ENCODE measurements at places on chromosomes 1 and 21.

- no peak for DNase-seq
Measured at GRCh38 chr1:14699620-14700019, 101.1 kb downstream of the KAZN start.

- no peak for DNase-seq
Measured at GRCh38 chr1:229905031-229905545, 161.9 kb upstream of the GALNT2 start.

DNA sequence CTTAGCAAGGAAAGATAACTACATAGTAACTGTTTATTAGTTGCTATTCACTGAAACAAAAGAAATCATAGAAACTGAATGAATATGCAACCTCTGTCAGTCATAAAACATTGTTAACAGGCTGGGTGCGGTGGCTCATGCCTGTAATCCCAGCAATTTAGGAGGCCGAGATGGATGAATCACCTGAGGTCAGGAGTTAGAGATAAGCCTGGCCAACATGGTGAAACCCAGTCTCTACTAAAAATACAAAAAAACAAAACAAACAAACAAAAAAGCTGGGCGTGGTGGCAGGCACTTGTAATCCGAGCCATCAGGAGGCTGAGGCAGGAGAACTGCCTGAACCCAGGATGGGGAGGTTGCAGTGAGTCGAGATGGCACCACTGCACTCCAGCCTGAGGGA lies 44.1 kb downstream of the CRB1 start:
- no peak for DNase-seq

DNA sequence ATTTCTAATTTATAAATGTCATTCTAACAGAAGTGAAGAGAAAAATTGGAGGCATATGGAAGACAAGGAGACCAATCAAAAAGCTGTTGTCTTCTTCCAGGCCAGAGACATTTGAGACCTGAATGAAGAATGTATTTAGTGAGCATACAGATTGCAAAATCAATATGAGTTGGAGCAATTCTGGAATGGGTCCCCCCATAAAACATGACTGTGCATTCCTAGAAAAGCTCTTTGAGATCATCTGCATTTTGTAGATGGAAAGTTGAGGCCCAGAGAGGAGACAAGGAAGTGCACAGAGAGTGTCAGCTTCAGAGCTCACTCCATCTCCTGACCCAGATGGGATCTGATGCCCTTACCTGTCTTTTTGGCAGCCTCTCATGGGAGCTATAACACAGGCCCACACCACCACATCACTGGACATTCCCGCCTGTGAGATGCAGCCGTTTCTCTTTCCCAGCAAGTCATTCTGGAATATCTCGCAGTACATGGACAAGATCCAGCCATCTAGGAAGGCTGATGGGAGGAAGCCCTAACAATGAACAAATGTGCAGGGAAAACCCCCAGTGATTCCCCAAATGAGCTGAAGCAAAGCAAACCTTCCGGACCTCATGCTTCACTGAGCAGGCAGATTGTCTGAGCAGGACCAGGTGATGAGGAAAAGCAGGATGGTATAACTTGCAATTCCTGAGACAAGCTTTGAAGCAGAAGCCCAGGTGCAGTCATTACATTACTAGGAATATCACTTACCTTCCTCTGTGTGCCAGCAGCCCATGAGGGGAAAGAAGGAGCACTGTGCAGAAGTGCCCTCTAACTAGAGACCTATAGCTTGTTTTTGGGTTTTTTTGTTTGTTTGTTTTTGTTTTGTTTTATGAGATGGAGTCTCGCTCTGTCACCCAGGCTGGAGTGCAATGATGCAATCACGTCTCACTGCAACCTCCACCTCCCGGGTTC lies 445.6 kb downstream of the PLPP3 start:
- DNase-seq: no peak

DNA sequence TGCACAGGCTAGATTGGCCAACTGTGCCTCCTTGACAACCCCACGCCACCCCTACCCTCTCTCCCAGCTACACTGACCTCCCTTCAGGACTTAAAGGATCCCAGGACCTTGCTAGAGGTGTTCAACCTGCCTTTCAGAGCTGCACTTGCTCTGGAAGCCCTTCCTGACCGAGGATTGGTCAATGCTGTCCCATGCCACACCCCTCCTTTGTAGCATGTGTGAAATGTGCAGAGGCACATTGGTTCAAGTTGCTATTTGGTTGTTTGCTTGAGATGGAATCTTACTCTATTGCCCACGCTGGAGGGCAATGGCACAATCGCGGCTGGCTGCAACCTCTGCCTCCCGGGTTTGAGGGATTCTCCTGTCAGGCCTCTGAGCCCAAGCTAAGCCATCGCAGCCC lies 21.8 kb downstream of the ACTA1 start:
- DNase-seq: no peak

GRCh38 chr1:73770109-73770905 lies 427.7 kb downstream of the LRRIQ3 start:
- no peak for DNase-seq

DNA sequence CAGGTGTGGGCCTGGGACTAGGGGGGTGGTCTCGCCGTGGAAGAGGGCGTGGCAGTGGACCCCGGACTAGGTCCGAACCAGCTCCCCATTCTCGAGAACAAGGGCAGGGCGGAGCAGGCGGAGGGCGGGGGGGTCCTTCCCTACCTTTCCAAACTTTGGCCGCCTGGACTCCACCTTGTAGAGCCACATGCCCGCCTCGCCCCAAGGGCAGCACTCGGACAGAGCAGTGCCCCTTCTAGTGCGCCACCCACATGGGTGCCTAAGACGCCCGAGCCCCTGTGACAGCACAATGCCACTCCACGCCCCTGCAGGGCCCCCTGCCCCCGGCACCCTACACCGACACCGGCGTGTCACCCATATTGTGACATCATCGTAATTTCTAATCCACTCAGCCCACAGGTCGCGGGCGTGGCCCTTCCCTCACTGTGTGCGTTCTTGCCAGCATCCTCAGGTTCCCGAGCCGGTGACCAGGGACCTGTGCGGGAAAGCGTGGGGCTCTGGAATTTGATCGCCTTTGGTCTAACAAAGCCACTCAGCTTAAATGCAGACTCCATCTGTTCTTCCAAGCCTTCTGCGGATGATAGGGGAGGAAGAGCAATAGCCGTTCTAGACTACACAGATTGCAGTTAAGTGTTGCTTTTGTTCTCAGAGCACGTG lies 553 bp upstream of the STMN1 start:
- DNase-seq: no peak

GRCh38 chr1:245153552-245154428 lies 995 bp upstream of the KIF26B start:
- DNase-seq: no peak

DNA sequence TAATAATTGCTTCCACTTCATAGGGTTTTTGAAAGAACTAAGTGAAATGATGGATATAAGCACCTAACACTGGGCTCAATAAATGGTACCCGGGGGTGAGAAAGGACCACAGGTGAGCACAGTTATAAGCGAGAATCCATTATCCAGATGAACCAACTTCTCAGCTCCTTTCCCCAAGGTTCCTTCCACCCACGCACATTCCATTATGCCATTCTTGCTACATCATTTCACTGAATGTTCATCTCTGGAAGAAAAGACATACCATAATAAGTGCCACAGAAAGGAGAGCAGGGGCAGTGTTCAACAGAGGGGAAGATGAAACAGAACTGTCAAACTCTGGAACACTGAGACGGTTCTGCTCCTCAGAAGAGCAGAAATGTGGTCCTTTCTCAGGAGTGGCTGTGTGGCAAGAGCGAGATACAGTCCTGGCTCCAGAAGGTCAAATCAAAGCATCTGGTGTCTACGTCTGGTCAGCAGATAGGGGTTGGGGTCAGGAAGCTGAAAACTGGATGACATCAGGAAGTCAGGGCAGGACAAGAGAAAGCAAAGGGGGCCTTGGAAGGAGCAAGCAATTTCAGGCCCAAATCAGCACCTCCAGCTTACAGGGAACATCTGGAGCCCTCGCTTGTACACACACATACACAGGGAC lies 255.4 kb upstream of the TMEM51 start:
- no peak for DNase-seq

- no peak for DNase-seq
Measured at GRCh38 chr21:38384238-38384560, 114.1 kb downstream of the ERG start.

DNA sequence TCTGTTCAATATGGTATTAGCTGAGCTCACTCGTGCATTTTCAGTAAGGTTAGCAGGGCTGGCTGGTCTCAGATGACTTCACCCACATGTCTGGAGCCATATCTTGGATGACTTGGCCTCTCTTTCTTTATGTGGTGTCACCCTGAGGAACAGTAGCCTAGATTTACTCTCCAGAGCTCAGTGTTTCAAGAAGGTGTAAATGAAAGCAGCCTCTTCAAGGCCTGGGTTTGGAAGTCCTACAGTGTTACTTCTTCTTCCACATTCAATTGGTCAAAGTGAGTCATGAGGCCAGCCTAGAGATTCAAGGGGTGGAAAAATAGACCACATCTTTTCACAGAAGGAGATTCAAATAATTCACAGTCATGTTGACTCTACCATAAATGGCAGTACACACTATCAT lies 12.2 kb downstream of the VCAM1 start:
- no peak for DNase-seq

DNA sequence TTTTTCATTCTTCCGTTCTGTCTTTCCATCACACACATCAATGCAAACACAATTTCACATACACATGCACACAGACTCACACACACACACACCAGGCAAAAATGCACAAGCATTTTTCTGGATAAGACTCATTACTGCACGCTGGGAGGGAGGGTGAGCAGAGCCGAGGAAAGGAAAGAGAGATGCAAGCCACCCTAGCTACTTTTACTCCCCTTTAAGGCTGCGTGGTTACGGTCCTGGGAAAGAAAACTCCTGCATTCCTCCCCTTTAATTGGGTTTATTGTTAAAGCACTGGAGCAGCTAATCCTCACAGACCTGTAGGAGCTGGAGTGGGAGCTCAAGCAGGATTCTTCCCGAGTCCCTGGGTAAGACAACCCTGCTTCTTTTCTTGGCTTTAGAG lies at the start of gene CAMK1G:
TSS of gene CAMK1G (plus strand) at position 307 of the 400 bp plus-strand sequence. CDS start 11,270 bp downstream, outside the sequence.
- DNase-seq: no peak

DNA sequence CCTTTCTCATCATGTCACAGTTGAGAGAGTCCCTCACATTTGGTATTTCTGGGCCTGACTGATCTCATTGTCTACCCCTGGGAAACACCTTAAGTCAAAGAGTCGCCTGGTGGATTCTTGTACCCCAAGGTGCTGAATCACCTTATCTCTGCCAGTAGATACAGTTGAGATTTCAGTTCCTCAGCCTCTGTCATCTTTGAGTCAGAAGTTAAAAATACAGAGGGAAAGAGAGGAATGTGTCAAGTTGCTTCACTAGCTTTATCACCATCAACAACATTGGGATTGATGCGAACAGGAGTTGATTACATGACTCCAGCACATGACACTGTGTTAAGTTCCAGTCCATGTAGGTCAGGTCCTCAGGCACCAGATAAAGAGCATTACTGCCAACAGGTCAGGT lies 513.0 kb downstream of the NUF2 start:
- DNase-seq: no peak

GRCh38 chr1:38555594-38555993 lies 304.0 kb downstream of the RRAGC start:
- DNase-seq: no peak

GRCh38 chr1:226826479-226827261 lies 43.7 kb upstream of the PSEN2 start:
- no peak for DNase-seq
